ENCODE measurements at places on chromosomes 13 and 19.

- no peak for DNase-seq
Measured at GRCh38 chr13:59901191-59901590, 262.5 kb downstream of the DIAPH3 start.

DNA sequence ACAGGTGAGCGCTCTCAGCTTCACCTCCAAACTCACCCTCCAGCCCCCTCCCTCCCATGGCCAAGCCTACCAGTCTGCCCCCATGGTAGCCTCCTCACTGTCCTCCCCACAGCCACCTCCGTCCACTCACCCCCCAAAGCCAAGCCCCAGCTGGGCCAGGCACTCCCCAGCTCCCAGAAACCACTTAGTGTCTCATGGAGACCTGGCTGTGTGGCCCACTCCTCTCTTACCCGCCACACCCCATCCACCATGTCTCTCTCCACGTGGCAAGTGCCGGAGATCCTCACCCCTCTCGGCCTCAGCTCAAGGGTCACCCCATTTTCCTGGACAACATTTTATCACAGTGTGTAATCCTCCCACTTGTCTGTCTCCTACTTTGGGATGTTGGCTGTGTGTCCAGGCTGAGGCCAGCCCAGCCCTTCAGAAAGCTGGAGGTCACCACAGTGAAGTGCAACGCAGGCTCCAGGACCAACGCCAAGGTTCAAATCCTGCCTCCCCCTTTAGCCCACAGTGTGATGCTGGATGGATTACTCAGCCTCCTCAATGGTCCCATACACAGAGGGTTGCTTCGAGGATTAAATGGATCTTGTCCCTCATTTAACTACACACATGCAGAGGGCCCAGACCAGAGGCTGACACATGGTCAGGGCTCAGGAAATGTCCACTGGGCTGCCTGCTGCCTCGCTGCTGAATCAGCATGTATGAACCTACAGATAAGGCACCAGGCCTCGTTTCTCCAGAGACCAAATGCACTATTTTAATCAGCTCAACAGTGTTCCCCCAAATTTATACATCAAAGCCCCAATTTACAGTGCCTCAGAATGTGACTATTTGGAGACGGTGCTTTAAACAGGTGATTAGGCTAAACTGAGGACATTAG is 71.3 kb downstream of the CEBPG start:
- DNase-seq, result no peak

DNA sequence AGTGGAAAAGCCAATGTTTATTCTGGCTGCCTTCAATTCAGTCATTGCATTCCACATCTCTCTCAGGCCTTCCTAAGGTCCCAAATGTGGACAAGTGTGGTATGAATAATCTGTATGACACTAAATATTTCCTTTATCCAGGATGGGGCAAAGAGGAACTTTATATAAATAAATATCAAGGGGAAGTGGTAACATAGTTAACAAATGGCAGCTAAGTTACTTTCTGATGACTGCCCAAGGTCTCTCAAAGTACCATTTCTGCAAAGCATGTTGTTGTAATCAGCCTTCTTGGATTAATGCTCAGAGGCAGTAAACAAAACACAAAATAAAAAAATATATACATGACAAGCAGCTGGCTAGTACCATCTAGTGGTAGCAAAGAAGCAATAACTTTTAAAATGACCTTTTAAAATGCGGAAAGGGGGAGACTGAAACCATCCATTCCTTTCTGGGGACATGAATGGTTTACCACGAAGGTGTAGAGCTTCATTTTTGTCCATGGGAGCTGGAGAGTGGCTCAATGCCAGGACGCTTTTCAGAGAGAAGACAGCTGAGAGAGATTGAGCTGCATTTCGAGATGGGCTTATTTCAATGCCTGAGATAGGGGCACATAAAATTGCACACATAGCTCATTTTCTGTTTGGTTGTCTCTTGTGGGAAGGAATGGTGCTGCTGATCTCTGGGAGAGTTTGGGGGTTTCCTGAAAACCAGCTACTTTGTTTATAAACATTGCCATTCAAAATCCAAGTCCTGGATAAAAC is 259.2 kb downstream of the RFC3 start:
- DNase-seq, result no peak

DNA sequence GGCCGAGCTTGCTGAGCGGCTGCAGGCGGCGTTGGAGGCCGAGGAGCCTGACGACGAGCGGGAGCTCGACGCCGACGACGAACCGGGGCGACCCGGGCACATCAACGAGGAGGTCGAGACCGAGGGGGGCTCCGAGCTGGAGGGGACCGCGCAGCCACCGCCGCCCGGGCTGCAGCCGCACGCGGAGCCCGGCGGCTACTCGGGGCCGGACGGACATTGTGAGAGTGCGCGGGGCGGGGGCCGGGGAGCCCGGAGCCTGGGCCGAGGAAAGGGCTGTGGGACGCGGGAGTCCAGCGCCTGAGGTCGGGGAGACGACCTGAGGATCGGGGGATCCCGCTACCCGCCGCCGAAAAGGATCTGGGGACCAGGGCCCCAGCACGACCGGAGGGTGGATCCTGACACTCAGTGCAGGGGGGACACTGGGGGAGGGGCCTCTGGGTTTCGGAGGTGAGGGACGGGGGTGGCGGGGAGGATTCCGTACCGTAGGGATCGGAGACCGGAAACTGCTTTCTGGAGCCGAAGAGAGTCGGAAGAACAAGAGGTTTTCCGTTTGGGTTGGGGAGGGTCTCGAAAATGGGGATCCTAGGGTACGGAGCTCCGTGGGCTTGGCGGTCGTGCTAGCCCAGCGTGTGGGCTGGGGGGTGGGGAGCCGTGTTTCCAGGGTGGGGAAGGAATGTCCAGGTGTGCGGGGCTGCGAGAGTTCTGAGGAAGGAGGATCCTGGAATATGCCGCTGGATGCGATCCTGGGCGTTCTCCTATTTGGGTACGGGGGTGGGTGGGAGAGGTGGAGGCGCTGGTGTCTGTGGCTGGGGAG is 616 bp downstream of the HNRNPUL1 start:
- DNase-seq, result peak; percentile 20

GRCh38 chr13:52359534-52359933 is 46.4 kb downstream of the THSD1 start:
- peak; percentile 11 for DNase-seq

- DNase-seq, result no peak
Measured at GRCh38 chr19:18167975-18168645, 5.5 kb upstream of the IFI30 start.
